COR-L47 (cell line): ENCODE measurements at places on chromosomes 2 and 18.

- no peak for DNase-seq
Measured at GRCh38 chr18:9824952-9825371, 60.8 kb upstream of the TXNDC2 start.

DNA sequence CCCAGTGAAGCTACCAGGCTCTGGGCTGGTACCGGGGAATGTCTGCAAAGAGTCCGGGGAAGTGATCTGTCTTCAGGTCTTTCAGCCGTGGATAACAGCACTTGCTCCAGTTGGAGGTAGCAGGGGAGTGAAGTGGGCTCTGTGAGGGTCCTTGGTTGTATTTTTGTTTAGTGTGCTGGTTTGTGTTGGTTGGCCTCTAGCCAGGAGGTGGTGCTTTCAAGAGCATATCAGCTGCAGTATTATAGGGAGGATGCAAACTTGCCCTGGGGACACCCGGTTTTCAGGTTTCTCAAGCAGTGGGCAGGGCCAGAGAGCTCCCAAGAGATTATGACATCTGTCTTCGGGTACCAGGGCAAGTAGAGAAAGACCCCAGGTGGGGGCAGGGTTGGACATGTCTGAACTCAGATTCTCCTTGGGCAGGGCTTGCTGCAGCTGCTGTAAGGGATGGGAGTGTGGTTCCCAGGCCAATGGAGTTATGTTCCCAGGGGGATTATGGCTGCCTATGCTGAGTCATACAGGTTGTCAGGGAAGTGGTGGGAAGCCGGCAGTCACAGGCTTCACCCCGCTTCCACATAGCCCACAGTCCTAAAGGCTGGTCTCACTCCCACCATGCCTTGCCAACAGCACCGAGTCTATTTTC, 34.4 kb downstream of the ACAA2 start:
- DNase-seq = no peak

DNA sequence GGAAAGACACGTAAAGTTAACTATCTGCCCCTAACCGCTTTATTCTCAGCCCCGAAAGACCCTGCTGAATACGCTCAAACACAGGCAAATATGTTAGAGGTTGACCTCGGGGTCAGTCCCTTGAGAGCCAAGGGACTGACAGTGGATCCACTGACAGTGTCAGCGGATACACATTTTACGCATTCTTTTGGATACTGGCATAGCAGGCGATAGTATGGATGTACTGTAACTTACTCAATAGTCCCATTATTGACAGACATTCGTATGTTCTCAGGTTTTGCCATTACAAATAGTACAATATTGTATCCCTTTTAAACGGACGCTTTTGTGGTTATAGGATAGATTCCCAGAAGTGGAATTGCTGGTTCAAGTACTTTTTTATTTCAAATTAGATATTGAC, 13.4 kb downstream of the ATP6V1B1 start:
- no peak for DNase-seq

GRCh38 chr18:46155641-46156051, 51.5 kb downstream of the HAUS1 start:
- no peak for DNase-seq

GRCh38 chr2:231680992-231681852, 27.1 kb upstream of the PTMA start:
- DNase-seq = no peak

GRCh38 chr2:234580686-234581085, 83.8 kb upstream of the ARL4C start:
- no peak for DNase-seq

DNA sequence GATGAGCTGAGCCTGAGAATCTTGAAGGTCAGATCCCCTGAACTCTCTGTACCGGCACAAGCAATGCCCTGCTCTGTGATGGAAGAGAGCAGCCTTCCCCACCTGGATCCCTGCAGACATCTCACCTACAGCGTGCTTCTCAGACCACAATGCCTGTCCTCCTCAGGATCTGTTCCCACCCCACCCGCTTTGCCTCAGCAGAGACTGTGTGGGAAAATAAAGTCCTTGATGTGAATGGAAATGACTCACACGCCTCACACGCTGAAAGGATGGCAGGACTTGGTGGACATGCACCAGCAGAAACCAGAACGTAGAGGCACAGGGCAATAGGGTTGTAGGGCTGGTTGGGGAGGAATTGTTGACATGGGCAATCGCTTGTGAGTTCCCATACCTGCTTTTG, 117.9 kb upstream of the POU3F3 start:
- DNase-seq = no peak

- DNase-seq = peak; percentile 1
Measured at GRCh38 chr2:5020116-5020875, 671.9 kb upstream of the SOX11 start.

DNA sequence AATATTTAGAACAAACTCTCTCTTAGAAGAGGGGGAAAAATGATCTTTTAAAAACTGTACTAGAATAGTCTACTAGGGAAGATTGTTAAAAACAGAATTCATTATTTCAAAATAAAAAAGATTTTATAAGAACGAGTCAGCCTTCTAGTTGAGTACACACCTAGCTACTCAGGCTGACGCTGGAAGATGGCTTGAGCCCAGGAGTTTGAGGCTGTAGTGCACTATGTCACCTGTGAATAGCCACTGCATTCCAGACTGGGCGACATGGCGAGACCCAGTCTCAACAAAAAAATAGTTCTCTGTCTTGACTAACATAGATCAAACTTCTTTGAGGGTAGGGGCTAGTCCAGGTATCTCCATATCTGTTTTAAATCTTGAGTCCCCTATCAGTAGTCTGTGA, 33.9 kb downstream of the ERLEC1 start:
- no peak for DNase-seq

GRCh38 chr2:174051068-174051467, 85.9 kb upstream of the SP3 start:
- no peak for DNase-seq

GRCh38 chr2:165007161-165007744, 51.9 kb upstream of the SLC38A11 start:
- DNase-seq = no peak

GRCh38 chr2:198063242-198063641, 258.8 kb downstream of the PLCL1 start:
- DNase-seq = no peak

GRCh38 chr2:152427902-152428301, 92.9 kb downstream of the FMNL2 start:
- DNase-seq = no peak

DNA sequence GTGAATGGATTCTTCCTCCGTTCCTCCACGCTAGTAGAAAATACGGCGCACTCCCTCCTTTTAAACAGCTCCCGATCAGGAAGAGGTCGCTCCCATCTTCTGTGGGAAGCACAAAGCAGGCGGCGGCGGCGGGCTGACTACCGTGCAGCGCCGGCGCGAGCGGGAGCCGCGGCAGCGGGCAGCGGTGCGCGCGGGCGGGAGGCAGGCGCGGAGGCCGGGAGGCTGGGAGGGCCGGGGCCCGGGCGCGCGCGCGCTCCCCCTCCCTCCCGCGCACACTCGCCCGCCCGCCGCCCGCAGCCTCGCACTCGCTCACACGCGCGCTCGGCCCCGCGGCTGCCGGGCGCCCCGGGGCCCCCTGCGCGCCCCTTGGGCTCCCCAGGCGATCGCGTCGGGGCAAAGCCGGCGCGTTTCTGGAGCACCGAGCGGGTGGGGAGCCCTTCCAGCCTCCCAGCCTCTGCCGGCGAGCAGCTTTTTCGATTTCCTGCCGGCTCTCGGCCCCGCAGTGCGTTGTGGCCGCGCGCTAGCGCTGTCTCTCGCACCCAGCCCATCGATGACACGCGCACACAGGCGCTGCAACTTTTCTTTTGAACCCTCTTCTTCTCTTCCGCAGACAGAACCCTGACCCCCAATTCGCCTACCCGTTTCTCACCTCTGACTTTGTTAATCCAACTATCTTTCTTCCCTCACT, at the start of gene SLC8A1:
Gene SLC8A1 (minus strand): TSS at position 173 of the 688 bp plus-strand sequence.
- DNase-seq = peak; percentile 67

- no peak for DNase-seq
Measured at GRCh38 chr2:219125225-219125885, 35.3 kb downstream of the NHEJ1 start.

- no peak for DNase-seq
Measured at GRCh38 chr2:150880986-150881385, 380.7 kb downstream of the RBM43 start.
